Activated T-helper 1 cell treated with anti-CD3 and anti-CD28 coated beads, Interleukin-12 subunit alpha, Interleukin-12 subunit beta, Interleukin-2, Interleukin-4 antibody, amounts not matched to agents 30 ng/mL and 10 ng/mL and 1 ng/mL, durations not matched to agents 14 hours and 24 hours and 36 hours (primary cell): ENCODE measurements at places on chromosomes 5 and 9. TPM values are rescaled to one million over a fixed set of nuclear protein-coding genes. Genes with fewer than 3 reads are reported as not detected.

DNA sequence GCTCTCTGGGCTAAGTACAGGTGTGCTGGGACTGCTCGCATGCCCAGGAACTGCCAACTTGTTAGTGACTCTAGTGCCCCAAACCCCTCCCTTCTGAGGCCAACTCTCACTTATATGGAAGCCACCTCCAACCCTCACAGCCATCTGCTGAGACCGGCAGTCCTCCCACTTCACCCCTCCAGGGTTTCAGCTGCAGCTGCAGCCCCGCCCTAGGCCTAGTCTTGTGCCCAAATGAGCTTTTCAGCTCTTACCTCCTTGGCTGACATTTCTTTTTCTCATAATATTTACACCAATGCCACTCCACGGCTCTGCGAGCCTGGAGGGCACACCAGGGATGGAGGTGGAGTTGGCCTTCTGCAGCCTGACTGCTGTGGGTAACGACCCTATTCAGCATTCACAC, 166.6 kb downstream of the ROR2 start:
- no peak for DNase-seq

DNA sequence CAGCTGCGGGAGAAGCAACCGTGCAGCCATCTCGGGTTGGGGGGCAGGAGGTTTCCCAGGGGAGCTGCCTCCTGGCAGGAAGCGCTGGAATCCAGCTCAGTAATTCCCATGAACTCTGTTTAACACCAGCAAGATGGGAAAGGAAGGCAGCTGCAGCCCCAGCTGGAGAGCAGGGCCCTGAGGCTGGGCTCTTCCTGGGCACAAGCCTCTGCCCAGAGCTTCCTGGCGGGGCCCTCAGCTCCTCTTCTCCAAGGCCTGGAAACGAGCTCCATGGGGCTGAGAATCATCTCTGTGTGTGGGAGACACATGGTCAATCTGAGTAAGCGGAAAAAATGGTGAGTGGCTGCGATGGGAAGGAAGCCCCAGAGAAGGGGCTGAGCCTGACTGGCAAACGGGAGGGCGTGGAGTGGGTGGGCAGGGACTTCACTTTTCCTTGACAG, 6.3 kb downstream of the MRPL36 start:
- DNase-seq: no peak

- no peak for DNase-seq
Measured at GRCh38 chr9:127924736-127925444, 5.7 kb downstream of the PIP5KL1 start.

DNA sequence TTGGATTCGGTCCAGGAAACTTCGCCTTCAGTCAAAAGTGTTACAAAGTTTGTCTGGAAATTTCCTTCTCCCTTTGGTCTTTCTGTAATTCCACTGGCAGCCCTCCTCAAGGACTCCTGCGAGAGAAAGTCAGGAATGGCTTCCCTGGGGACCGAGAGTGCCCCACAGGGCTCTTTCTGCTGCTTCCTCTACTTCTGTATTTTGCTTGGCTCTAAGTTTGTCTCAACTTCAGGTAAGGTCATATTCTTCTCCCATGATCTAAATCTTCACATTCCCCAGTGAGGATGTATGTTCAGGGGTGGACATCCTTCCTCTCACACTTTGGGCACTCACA, 10.3 kb upstream of the RIOK2 start:
- DNase-seq: no peak

GRCh38 chr9:16033921-16034691, 481.3 kb downstream of the CCDC171 start:
- DNase-seq: no peak

DNA sequence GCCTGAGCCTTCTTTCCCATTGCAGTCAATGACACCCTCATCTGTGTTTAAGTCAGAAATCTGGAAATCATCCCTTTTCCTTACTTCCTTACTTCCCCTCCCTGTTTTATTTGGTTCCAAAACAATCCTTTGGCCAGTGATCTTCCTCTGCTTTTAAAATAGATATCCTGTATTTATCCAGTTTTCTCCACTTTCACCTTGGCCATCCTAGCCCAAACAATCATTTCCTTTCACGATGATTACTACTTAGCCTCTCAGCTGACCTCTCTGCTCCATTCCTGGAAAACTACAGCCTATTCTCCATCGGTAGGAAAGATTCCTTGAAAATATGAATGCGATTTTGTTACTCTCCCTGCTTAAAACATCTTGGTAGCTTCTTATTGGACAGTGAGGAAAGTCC, 565.4 kb downstream of the TLR4 start:
- no peak for DNase-seq

DNA sequence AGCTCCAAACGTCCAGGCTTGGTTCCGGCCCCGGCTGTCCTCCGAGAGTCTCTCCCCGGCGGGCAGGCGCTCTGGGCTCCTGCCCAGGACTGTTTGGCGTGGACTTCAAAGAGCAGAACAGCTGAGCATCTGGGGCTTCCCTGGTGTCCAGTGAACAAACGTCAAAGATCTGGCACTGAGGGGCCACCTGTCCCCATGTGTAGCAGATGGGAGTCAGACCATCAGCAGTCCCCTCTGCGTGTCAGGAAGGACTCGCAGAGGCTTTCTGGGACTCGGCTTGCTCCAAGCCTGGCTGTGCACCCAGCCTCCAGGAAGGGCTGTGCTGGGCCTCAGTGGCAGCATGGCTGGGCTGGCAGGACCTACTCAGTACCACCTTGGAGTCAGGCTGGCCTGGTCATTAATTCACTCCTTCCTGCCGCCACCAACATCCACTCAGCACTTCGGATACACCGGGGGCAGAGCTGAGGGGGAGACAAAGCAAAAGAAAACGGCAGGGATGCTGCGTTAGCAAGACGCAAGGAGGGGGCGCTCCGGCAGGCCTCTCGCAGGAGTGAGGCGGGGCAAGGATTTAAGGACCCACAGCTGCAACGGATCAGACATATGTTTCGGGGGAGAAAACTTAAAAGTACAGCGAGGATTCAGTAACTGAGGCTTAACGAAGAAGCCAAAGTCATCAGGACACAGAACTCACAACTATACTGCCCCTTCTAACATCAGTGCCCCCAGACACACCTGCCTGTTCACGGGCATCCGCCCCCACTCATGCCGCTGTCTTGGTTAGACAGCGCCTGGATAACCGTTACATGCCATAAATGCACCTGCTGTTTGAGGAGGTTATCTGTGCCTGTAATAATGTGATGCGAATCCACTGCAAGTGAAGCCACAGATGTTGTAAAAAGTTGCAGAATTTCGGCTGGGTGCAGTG, 164.5 kb upstream of the PHYKPL start:
- DNase-seq: no peak

DNA sequence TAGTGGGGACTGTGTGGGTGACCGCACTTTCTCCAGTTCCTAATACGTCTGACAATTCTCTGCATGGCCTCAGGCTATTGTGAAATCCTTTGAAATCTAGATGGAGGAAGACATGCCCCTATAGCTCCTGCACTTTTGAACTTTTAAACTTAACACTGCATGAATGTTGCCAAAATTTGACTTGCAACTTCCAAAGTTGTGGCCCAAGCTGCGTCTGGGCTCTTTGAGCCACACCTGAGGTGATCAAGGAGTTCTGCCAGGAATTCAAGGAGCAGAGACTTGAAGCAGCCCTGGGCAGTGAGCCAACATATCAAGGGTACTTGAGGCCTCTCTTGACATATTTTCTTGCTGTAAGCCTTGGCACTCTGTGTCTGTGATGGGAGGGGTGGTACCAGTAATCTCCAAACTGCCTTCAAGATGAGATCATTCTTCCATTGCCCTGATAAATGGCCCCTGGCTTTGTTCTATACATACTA, 1336.1 kb upstream of the CDH9 start:
- DNase-seq: no peak

- DNase-seq: no peak
Measured at GRCh38 chr5:53667621-53668020, 107.2 kb downstream of the NDUFS4 start.

- no peak for DNase-seq
Measured at GRCh38 chr5:54638106-54638505, 120.5 kb downstream of the SNX18 start.

DNA sequence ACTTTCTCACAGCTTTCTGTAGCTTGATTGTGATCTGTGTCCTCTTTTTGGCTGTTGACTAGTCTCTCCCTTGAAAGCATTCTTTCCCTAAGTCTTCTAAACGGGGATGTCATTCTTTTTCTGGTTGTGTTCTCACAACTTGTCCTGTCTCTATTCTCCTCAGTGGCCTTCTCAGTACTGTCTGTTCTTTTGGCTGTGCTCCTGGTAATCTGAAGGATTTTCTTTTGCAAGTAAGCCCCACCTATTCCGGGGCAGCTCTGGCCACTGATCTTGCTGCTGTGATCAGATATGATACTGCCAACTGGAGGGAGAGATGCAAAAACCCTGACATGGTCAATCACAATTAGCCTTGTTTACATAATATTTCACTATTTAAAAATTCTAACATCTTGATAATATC, 172.2 kb downstream of the CDC42SE2 start:
- DNase-seq: no peak

GRCh38 chr9:124782661-124783574, 6.0 kb downstream of the OLFML2A start:
- DNase-seq: no peak

DNA sequence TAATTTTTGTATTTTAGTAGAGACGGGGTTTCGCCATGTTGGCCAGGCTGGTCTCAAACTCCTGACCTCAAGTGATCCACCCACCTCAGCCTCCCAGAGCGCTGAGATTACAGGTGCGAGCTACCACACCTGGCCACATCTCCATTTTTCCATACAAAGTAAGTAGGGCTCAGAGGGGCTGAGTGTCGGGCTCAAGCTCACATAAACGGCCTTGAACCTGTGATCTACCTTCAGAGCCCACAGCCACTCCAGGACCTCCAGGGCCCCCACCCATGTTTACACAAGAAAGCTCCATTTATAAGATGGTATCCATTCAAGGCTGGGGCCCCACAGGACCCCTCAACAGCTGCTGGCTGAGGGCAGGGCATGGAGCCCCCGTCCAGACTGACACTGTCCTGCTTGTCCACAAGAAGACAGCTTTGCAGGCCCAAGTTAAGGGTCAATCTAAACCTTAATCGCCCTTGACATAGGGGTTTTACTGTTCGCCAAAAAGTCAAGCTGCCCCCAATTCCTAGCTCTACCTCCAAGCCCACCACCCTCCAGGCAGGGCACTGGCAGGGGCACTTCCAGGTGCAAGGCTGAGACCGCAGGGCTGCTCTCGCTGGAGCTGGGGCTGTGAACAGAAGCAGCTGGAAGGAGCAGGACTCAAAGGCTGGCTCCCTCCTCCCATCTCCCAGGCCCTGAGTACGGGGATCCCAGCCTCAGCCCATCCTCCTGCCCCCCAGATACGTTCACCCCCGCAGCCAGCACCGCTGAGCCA, 18.9 kb downstream of the FAM78A start:
- DNase-seq: no peak

DNA sequence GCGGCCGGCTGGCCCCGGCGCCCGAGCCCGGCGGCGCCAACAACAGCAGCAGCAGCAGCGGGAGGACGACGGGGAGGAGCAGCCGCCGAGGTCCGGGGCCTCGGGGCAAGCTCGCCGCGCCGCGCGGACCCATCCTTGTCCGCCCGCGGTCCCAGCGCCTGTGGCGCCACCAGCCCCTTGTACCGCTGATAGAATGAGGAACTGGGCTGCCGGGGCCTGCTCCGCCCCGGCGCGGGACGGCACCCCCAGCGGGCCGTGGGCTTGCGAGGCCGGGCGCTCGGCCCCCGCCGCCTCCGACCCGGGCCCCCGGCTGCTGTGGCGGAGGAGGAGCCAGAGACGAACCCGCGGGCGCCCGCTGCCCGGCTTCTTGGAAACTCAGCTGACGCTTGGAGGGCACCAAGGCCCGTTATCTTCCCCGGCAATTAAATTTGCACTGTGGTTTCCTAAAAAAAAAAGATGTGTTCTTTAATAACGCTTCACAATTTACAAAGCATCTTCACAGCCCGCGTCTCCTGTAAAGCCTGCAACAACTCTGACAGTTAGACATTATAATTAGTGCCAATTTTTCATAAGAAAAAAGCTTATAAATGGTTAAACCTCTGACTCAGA, at the start of gene ARSB:
TSS of gene ARSB (minus strand) at position 195 of the 609 bp plus-strand sequence. CDS start at position 133, 62 bp downstream.
- DNase-seq: peak; percentile 39

DNA sequence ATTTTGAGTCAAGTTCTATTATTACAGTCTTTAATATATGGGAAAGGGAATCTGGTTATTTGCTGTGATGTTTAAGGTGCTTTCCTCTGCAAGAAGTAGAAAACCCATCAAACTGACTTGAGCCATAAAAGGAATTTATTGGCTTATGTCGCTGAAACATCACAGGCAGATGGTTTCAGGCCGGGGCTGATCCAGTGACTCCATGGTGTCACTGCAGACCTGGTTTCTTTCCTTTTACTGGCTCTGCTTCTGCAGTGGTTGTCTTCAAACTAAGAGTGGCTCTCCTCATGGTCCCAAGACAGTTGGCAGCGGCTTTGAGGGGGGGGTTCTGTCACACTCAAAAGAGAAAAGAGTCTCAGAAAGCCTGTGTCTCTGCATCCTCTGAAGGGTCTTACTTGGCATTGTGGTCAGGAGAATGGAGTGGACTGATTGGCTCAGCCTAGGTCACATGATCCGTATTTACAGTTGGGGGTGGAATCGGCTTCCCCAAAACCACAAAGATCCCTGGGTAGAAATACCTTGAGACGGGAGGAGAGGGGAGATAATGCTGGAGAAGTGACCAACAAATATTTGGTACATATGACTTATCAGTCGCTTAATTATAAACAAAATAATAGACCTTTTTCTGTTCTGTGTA, 106.3 kb downstream of the DAPK1 start:
- DNase-seq: no peak

GRCh38 chr9:35406183-35406959, 83.5 kb upstream of the RUSC2 start:
- peak; percentile 5 for DNase-seq

DNA sequence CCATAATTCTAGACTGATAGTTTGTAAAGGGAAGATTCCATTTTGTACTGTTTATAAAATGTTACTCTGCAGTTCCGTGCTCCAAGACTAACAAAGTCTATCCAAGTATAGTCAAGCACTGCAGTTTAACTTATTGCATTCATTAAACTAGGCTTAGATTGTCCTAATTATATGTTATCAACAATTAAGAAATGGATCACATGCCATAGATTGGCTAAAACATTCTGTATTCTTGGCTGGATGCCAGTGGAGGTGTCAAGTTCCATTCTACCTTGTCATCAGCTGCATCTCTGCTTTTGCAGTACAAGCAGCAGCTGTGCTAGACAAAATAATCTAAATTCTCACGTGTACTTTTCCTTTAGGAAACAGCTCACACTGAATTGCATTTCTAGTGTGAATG, 69.4 kb upstream of the MEF2C start:
- DNase-seq: no peak

DNA sequence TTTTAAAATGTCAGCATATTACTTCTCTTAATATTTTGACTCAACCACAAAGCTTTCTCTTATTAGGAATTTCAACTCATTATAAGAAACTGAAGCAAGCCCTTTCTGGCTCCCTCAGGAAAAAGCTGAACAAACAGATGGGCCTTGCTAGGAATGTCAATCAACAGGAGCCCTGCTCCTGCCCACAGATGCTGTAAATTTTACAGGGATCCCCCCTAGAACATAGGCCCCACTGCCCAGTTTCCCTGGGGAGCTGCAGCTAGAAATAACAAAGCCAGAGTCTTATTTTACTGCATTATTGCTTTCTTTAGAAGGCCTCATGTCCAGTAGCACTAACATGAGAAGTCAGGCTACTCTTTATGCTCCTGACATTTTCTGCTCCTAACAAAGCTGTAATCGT, 103.8 kb downstream of the PCSK1 start:
- DNase-seq: no peak

- no peak for DNase-seq
Measured at GRCh38 chr5:22473886-22474285, 379.3 kb downstream of the CDH12 start.

- DNase-seq: peak; percentile 76
Measured at GRCh38 chr9:131395157-131396098, 1.5 kb downstream of the PRRC2B start.

The SVEP1 gene
- total RNA-seq: not detected in 2 replicates

The OTP gene
- not detected in 2 replicates for total RNA-seq

The STOML2 gene
- total RNA-seq: 250 and 261 TPM in 2 replicates

The NR2F1 gene
- total RNA-seq: not detected in 2 replicates

The PRSS3 gene
- not detected in 2 replicates for total RNA-seq

The PAEP gene
- not detected in 2 replicates for total RNA-seq
